ENCODE measurements at places on chromosomes 1 and 21.

GRCh38 chr1:201461645-201462441, 7.1 kb downstream of the PHLDA3 start:
- DNase-seq = no peak

DNA sequence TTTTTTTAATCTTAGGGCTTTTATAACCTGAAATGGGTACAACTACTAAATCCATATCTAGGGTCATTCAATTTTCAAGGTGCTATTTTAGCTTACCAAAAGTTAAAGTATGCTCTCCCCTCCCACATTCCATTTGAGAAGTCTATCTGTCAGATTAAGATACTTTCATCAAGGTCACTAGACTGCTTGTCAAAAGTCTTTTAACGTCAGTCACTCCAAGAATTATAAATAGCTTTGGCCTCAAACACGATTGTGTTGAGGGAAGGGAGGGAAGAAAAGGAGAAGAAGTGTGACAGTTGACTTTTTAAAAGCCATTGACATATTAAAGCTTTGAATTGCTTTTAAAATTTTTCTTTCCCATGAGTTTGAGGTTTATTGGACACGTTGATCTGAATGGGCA, 175.8 kb downstream of the PTGER3 start:
- DNase-seq = no peak

DNA sequence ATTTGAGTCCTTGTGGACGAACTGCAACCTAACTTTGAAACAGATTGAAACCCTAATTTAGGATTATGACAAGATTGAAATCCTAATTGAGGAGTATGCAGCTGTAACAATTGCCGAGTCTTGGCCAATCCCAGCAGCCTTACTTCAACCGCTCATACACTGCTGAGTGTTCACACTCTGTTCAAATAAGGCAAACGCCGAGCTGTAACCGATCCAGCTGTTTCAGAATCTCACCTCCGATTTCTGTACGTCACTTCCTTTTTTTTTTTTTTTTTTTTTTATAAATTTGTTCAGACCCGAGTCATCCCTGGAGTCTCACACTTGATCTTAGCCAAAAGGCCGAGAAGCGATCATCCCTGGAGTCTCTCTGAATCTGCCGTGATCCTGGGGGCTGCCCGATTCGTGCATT, 22.3 kb upstream of the ATP5PO start:
- DNase-seq = no peak

- no peak for DNase-seq
Measured at GRCh38 chr1:66624412-66625060, 90.6 kb downstream of the SGIP1 start.

DNA sequence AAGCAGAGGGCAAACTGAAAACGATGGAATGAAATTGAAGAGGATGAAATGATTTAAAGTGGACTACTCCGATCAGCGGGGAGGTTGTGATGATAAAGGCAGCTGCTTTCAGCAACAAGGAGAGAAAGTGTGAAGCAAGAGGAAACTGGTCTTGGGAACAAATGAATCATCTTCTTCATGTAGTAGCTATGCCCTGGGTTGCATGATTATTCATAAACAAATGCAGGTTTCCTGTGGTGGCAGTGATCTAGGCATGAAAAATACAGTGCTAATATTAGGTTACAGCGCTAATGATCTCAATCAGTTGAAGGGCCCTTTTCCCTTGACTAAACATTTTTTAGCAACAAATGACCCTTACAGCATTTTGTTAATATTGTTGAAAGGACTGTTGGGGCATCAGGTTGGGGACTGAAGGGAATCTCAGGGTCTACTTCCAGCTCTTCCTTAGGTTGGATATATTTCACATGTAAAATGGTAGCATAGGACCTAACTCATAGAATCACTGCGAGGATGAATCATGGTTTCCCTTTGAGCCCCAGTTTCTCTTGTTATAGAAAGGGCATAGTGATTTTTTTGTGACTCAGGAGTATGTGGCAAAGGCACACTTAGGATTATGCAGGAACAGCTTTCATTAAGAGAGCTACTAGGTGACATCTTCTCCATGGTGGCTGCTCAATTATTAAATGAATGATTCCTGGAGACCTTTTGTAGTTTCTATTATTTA, 1.9 kb upstream of the ZFYVE9 start:
- DNase-seq = no peak

DNA sequence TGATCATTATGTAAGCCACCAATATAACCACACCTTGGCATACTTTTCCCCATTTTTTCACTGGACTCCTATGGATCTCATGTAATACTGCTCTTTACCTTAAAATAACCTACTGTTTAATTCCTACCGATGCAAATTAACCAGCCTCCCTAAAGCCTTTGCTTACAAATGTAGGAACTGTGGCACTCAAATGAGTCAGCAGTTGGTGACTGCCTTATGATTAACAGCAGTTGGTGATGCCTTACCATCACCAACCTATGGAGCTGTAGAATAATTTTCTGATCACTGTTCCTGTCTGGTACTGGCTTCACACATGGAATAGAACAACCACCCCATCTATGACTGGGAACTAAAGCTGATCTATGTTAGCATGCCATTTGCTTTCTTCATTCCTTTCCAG, 7.8 kb upstream of the NUDT17 start:
- no peak for DNase-seq

GRCh38 chr1:176696109-176696508, 233.1 kb downstream of the PAPPA2 start:
- peak; percentile 66 for DNase-seq

DNA sequence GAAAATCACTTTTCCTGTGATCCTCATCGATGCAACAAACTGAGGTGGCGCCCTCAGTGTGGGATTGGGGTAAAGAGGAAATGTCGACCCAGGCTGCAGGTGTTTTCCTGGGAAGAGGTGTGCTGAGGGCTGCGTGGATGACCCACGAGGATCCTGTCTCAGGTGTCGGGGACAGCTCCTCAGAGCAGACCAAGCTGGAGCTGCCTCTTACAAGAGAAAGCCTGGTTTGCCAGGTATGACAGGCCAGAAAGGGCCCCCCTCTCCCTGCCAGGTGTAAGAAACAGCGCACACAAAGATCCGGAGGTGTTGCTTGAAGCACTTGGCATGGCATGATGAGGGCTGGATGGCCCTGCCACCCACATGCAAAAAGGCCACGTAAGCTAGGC, 12.6 kb downstream of the FHAD1 start:
- DNase-seq = no peak

- no peak for DNase-seq
Measured at GRCh38 chr21:45152265-45152746, 77.9 kb downstream of the ADARB1 start.

DNA sequence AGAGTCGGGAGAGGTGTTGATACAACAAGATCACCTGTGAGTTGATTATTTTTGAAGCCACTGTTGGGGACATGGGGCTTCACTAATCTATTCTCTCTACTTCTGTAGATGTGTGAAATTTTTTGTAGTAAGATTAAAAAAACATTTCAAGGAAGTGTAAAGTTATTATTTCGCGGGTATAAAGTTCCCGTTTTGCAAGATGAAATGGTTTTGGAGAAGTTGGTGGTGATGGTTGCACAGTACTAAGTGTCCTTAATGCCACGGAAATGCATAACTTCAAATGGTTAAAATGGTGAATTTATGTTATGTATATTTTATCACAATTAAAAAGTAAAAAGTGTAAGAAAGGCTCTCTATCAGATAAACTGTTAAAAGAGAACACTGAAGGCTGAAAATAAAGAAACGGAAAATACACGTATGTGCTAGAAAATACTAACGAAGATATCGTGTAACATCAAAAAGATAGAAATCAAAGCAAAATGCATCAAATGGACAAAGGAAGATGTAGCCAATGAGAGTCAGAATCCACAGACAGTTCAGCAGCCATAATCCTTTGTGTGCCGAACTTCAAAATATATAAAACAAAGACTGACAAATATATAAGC, 2.9 kb upstream of the ITGB2 start:
- no peak for DNase-seq

DNA sequence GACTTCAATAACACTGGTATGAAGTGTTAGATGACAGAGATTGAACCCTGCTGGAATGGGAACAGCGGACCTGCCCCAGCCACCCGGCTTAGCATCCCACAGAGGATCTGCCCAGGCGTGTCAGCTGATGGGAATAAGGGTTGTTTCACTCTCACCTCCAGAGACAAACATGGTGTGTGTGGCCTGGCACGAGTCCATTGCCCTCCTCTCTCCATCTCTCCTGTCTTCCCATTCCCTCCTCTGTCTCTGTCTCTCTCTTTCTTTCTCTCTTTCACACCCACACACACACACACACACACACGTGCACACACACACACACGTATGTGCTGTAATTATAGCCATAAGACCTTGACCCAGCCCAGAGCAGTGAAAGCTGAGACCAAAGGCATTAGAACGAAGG, 200.2 kb downstream of the HIVEP3 start:
- DNase-seq = no peak

DNA sequence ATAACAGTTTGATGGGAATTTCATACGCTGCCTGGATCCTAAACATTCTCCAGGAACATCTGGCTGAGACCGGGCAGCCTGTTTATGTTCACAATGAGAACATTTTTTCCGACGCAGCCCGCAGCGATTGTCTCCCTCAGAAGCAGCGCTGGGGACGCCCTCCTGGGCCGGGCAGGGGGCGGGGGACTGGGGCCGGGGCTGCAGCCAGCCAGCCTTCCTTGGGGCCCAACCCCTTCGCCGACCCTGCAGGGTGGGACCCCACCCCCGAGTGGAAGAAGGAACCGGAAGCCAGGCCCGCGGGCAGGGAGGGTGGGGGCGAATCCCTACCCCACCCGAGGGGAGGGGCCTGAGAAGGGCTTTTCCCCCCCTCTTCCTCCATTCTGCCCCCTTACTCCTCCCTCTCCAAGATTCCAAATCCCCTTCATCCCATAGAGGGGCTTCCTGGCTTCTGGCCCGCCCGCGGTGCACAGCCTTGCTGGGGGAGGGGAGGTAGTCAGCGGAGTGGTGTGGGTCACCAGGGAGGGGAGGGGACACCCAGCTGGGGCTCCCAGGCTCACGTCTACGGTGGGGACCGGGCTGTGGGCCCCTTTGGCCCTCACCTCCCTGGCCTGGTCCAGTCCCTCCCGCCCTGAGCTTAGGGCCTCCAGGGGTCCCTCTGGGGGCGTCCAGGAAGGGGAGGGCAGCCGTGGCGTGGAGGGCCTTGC, 60.6 kb downstream of the WNT9A start:
- no peak for DNase-seq

- DNase-seq = no peak
Measured at GRCh38 chr1:17207966-17208418, 3.1 kb downstream of the PADI1 start.

- DNase-seq = no peak
Measured at GRCh38 chr1:170634293-170634692, 29.6 kb upstream of the PRRX1 start.

- DNase-seq = peak; percentile 57
Measured at GRCh38 chr1:46613661-46614603, 2.7 kb downstream of the MOB3C start.

GRCh38 chr1:92953491-92953890, 7.8 kb downstream of the DIPK1A start:
- no peak for DNase-seq

DNA sequence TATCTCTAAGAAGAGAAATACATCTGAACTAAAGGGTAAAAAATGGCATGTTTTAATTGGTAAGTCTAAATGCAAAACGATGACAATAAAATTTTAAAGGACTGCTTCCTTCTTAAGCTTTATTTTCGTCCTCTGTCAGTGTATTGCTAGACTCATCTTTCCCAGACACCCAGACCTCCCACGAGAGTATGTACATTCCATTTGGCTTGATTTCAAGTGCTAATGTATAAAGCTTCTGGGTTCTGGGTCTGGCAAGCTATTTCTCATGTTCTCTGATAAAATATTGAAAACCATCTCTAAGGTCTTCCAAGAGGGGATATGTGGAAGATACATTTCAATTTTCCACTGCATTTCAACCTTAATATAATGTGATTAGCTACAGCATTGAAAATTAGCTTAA, 24.6 kb upstream of the SLC2A1 start:
- DNase-seq = no peak

- DNase-seq = no peak
Measured at GRCh38 chr1:111101854-111102642, 37.8 kb downstream of the DRAM2 start.

GRCh38 chr1:172585348-172585747, 52.4 kb downstream of the SUCO start:
- no peak for DNase-seq

GRCh38 chr1:64000021-64000420, 203.4 kb upstream of the UBE2U start:
- no peak for DNase-seq

DNA sequence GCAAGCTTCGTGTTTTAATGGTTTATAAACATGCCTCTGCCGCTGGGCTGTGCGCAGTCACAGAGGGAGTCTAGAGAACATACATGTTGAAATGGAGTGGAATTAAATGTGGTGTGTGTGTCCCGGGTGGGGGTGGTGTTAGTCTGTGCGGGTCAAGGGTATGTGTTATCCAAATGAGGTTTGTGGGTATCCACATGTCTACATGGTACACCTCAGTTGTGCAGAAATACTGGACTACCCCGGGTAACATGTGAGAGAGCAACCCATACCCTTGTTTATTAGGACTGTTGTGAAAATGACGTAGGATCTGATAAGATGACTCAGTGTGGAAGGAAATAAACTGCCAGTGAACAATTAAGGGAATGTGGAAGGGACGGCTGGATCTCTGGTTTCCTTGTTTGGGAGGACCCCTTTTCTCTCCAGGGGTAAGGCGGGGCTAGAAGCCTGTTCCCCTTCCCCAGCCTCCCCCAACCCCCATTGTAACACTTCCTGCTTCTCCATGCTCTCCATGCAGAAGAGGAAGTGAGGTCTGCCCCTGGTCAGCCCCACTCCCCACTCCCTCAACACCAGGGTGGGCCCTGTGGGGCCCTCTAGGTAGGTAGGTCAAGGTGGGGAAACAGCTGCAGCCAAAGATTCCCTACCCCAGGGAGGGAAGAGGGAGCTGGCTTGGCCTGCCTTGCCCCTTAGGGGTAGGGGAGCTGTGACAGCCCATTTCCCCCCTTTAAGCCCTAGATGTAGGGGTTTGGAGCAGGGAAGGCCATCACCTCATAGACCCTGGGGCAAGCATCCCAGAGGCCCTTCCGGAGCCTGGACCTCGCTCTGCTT, 690 bp downstream of the EPS8L3 start:
- no peak for DNase-seq

DNA sequence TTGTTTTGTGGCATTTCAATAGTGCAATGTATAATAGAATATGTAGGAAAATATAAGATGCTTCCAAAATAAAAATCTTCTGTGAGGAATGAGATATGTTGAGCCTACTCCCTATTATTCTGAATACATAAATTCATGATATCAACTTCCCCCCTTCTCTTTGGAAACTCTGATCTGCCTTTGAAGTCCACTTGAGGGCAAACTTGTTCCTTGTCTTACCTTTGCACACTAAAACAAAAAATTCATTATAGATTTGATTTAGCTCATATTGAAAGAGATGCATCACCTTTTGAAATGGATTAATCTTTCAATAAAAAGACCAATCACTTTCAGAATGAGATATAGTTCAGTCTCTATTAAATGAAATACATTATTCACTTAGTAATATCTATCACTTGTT, 580.7 kb upstream of the ADGRL4 start:
- DNase-seq = no peak

Data from NCI-H524 treated with DMSO at 0.1 percent for 48 hours (cell line).